ENCODE measurements at places on chromosomes 1 and 21.

GRCh38 chr1:41464885-41465284 is 19.6 kb downstream of the EDN2 start:
- DNase-seq: no peak

GRCh38 chr21:24988941-24989340 is 618.3 kb downstream of the MRPL39 start:
- no peak for DNase-seq

DNA sequence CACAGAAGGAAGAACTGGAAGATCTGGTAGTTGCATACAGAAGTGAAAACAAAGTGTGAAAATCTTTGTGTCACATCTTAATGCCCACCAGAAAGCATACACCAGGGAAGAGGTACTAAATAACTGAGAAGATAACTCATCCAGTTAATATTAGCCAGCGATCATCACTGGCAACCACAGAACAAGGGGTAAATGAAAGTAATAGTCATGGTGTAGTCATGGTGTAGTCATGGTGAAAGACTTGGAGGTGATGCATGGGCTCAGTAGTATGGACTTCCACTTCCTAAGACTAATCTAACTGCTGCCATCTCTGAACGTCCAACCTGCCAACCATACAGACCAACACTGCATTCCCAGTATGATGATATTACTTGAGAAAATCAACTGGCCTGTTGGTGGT is 481.2 kb upstream of the NR5A2 start:
- DNase-seq: no peak

GRCh38 chr1:218436346-218436745 is 91.2 kb downstream of the TGFB2 start:
- no peak for DNase-seq

DNA sequence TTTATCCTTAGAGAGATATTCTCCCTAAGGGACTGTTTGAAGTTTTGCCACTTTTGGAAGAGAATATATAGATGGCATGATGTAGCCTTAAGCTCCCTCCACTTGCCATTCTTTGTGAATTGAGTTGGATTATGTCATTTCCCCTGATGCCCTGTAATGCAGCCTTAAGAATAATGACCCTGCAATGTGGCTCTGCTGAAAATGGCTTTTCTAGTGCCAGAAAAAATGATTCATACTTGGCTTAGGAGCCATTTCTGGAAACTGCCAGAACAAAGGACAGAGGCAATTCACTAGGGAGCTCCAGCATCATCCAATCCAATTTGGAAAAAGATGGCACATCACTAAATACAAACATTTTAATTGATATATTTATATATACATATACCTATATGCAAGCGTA is 265.3 kb downstream of the SPATA17 start:
- no peak for DNase-seq

DNA sequence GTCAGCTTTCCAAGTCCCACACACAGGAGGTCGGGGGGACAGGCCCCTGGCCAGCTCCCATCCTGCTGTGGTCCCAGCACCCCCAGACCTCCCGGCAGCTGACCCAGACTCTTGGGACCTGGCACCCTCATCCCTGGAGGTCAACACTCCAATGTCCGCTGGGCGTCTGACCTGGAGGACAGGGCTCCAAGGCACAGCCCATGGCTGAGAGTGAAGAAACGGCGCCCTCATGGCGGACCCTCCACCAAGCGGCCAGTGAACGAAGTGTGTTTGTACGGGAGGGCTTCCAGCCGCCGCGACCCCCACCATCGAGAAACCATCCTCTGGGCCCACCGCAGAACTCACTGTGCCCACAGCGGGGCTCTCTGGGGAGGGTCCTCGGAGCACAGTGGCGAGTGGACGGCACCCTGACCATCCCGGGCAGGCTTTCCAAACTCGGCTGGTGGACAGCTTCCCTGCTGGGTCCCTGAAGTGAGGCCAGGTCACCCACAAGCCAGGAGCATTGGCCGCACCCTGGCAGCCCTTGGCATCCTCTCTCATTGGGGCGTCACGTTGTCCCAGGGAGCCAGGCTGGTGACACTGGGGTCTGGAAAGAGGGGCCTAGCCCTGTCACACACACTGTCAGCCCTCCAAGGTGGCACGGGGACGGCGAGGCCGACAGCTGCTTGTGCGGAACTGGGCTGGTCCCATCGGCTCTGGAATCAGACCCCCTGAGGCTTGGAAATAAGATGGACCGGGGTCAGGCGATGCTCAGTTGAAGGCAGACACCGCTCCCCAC is 47.8 kb upstream of the COL6A2 start:
- DNase-seq: no peak

- no peak for DNase-seq
Observed at GRCh38 chr21:31196724-31197123, 147.3 kb downstream of the TIAM1 start.

DNA sequence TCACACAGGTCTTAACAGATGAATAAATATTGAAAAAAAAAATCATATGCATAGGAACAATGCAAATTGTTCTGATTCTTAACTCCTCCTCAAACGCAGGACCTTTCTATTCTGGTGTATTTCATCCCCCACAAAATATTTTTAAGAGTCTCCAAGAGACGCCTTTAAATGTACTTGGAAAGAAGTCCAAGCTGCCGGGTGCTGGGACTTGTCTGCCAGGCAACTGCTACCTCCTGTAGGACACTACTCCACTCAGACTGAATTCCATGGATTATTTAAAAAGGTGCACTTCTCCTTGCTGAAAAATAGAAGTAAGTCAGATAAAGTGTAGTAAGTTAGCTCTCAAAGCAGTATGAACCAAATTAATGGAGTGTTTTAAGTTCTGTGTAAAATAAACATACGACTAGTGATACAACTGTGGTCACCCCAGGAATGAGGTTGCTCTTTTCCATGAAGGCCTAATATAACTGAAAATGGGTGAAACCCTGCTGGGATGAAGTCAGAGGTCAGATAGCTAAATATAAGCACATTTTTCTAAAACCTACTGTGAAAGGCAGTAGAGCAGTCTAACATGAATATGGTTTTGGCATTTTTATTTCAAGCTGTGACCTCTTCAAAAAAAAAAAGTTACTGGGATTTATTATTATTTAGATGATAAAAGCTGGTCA is 189.2 kb upstream of the PBX1 start:
- DNase-seq: no peak

GRCh38 chr21:33265664-33266049 is 510 bp upstream of the IL10RB start:
- DNase-seq: peak; percentile 81

DNA sequence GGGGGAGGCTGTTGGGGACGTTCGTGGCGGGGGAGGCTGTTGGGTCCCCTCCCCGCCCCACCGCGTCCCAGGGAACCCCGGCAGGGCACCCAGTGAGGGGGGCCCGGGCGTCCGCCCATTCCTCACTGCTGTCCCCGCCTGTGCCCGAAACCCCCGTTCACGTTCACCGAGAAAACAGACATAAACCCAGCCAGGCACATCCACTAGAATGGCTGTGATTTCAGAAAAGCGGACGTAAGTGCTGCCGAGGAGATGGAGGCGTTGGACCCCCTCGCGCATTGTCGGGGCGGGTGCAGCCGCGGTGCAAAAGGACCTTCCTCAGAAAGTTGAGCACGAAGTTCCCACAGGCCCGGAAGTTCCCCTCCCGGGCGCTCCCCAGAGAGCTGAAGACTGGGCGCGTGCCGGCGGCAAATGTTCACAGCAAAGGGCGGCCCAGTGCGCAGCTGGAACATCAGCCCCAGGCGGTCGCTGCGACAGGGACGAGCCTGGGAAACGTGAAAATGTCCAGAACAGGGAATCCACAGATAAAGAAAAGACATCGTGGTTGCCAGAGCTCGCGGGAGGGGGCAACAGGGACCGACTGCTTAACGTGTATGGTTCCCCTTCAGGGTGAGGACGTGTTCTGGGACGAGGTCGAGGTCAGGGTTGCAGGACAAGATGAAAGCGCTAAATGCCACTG is 18.5 kb upstream of the SAMD11 start:
- DNase-seq: peak; percentile 22

DNA sequence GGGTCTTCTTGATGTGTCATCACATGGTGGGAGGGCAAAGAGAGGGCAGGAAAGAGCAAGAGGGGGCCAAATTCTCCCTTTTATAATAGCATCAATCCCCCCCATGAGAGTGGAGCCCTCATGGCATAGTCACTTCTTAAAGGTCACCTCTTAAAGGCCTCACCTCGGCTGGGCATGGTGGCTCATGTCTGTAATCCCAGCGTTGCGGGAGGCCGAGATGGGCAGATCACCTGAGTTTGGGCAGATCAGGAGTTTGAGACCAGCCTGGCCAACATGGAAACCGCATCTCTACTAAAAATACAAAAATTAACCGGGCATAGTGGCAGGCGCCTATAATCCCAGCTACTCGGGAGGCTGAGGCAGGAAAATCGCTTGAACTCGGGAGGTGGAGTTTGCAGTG is 170.1 kb downstream of the PGBD5 start:
- no peak for DNase-seq

DNA sequence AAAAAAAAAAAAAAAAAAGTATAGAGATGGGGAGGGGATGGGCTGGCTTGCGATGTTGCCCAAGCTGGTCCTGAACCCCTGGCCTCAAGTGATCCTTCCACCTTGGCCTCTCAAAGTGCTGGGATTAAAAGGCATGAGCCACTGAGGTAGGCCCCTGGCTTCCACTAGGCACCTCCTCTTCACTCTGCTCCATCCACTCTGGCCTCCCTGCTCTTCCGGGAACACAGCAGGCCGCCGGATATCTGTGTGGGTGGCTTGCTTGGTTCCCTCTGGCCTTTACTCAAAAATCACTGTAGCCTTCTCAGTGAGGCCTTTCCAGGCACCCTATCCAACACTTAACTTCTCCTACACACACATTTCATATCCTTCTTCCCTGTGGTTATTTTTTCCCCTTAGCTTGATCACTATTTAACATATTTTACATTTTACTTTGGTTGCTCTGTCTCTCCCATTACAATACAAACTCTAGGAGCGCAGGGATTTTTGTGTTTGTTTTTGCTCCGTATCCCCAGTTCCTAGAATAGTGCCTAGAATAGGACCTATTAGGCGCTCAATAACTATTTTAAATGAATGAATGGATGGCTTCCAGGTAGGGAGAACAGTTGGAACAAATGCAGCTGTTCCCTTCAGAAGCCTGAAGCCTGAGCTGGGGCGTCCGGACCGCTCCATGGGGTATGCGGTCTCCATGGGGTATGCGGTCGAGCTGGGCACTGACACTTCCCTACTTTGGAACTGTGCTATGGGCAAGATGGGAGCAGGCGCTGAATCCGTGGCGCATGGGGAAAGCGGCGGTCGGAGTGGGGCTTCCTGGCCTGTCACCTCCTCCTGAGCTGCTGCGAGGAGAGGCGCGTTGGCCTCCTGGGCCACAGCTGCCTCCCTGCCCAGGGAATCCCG is 46.7 kb downstream of the H3-3A start:
- no peak for DNase-seq

- no peak for DNase-seq
Observed at GRCh38 chr21:41633627-41634026, 125.7 kb upstream of the TMPRSS2 start.

DNA sequence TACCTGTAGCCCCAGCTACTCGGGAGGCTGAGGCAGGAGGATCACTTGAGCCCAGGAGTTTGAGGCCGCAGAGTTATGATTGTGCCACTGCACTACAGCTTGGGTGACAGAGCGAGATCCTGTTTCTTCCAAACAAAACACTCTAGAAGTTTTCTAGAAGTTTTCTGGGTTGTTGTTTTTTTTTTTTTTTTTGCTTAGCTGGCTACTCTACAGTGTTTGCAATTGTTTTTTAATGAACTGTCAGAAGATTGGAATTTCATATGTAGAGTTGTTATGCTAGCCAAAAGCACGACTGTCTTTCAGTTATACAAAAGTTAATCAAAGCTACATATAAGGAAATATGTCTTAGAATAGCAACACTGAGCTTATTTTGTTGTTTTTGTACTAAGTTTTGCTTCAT is 30.9 kb upstream of the NEXN start:
- no peak for DNase-seq

DNA sequence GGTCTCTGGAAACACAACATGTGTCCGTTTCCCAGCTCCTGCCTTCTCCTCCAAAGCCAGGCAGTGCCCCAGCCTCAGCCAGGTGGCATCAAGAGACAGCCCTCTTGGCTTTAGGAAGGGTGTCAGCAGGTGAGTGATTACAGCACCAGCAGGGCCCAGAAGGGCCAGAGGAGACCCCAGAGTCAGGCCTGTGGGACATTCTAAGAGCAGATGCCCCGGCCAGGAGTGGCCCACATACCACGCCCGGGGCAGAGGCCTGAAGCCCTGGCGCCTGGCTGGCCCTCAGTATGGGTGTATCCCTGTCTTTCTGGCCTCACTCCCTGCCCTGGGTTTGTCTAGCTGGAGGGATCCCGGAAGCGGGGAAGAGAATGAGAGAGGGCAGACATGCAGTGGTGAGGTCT is 109.2 kb downstream of the CASZ1 start:
- DNase-seq: no peak

DNA sequence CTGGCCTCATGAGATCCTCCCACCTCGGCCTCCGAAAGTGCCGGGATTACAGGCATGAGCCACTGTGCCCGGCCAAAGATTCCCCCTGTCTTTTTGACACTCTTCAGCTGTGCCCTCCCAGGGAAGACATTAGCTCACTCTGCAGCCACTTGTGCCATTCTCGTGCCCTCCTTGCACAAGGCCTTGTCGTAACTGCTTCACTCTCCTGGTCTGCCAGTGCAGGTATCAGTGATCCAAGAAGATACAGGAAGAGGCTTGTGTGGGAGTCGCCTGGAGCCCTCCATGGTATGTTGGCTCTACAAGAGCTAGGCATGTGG is 22.0 kb upstream of the WDR26 start:
- DNase-seq: no peak

DNA sequence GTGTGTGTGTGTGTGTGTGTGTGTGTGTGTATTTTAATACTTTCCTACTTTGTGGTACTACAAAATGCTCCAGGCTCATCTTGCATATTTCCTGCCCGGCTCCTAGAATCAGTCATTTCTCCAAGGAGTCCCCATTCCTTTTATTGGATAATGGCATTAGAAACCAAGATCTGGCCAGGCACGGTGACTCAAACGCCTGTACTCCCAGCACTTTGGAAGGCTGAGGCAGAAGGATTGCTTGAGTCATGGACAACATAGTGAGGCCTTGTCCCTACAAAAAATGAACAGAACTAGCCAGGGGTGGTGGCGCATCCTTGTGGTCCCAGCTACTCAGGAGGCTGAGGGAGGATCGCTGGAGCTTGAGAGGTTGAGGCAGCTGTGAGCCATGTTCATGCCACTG is 20.3 kb downstream of the EPB41 start:
- no peak for DNase-seq

- no peak for DNase-seq
Observed at GRCh38 chr1:232965912-232966217, 15.5 kb downstream of the NTPCR start.

- no peak for DNase-seq
Observed at GRCh38 chr1:79614762-79615161, 608.2 kb upstream of the ADGRL4 start.

- DNase-seq: no peak
Observed at GRCh38 chr1:13753636-13754402, 53.8 kb downstream of the PRDM2 start.

GRCh38 chr1:234484991-234485739 is 6.2 kb upstream of the TARBP1 start:
- no peak for DNase-seq

GRCh38 chr1:200778766-200779165 is 40.1 kb downstream of the CAMSAP2 start:
- DNase-seq: no peak

GRCh38 chr1:209600541-209600940 is 17.0 kb downstream of the CAMK1G start:
- no peak for DNase-seq

Measured in CD4-positive, alpha-beta T cell treated with Interferon gamma for 1 hour (primary cell).